ENCODE measurements at places on chromosomes 7 and 10.

DNA sequence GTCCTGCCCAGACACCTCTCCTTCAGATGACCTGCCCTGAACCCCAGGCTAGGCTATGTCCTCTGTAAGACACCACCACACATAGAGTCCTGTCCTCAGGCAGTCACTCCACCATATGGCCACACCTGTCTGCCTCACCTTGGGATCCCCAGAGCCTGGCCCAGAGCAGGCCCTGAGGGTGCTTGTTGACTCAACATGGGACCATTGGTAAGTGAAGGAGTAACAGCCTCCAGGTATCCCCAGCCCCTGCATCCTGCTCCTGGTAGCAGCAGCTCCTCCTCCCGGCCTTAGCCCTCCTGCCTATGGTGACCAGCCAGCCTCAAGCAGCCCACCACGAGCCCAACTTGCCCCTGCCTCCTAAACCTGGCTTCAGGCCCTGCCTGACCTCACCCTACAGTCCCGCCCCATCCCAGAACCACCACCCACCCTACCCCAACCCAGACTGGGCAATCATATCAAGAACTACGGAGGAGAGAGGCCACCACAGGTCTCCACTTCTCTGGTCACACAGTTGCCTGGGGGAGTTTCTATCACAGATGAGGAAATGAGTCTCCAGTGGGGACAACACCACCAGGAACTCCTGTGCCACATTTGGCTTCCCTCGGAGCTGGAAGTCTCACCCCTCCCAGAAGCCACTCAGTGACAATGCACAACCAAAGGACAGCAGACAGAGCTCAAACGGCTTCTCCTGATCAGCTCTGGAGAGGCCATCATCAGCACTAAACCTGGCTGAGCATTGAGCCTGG lies 136.6 kb downstream of the GRID1 start:
- no peak for DNase-seq

GRCh38 chr10:43039624-43040481 lies 37.0 kb upstream of the RET start:
- DNase-seq = no peak

DNA sequence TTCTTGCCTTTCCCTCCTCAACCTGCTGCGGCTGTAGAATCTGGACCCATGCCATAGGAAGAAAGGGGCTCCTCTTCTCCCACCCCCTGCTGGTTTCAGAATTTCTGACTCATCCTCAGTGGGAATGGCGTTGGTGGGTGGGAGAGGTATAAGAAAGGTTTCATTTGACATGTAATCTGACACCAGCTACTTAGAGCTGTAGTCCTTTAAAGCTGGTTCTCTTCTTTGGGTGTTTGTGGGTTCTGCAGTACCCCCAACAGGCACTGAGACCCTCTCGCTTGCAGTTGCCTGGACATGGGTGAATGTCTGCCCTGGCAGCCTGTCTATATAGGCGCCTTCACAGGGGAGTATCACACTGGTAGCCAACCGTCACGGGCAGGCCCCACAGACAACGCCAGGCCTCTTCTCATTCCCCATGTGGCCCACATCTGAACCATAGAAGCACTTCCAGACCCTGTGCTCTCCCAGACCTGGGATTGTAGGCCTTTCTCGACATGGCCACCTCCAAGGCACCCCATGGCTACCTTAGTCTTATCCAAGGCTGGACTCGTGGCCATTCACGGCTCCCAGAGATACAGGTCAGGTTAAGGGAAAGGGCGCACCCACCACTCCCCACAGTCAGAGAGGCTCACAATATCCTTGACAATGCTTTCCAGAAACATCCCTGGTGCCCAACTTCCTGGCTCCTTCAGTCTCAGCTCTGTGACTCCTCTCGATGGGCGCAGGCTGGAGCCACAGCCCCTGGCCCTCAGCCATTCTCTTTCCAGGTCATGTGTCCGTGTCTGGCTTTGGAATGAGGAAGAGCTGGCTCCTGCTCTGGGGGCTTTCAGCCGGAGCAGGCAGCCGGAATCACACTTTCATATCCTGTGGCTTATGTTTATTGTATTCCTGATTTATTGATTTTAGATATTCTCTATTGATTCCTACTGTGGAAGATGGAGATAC lies 17.5 kb downstream of the ZNF862 start:
- no peak for DNase-seq

- no peak for DNase-seq
Measured at GRCh38 chr7:128247108-128247507, 6.0 kb downstream of the LEP start.

DNA sequence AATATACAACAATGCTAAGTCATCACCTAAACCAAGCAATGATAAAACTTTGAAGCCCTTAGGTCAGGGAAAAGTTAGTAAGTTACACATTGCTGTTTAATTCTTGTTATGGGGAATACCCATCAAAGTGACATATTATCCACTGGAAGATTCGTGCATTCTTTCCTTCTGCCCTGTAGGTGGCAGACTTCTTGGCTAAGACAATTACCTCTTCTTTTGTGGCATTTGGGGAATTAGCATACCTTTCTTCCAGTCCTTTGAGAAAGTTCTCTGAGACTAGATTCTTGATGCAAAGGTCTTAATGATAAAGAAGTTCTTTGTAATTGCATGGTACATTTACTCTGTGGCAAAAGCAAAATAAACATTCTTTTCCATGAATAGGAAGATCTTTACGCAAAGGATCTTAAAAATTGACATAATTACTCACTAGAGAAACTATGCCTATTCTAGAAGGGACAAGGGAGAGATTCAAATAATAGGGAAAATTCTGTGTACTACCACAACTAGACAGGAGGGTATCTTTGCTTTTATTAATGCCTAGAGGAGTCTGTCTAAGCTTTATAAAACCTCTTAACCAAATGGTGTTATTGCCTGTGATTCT lies 395.9 kb downstream of the GRM8 start:
- DNase-seq = no peak

DNA sequence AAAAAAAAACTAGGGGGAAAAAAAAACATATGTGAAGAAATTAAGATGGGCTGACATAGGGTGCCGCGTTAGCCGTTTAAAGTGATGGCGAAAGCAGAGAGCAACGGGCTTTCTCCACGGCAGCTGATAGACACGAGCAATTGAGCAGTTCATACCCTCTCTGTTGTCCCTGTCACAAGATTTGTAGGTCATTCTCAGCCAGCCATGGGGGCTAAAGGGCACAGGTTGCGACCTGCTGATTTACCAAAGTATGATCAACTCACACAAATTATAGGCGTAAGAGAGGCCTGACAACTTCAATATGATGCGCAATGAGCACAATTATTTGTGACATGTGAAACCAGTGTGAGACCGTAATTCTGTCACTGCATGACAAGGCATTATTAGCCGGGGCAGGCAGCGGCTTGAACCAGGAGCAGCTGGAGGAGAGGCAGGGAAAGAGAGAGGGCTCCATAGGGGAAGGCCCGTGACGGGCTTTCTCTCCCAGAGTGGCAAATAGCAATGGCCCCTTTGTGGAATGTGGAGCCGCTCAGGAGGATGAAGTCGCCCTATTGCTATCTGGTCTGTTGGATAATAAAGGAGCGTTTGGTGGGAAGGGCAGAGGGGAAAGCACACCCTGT lies 195.1 kb upstream of the HABP2 start:
- DNase-seq = no peak

GRCh38 chr10:78891741-78892140 lies 177.0 kb upstream of the ZMIZ1 start:
- DNase-seq = no peak

DNA sequence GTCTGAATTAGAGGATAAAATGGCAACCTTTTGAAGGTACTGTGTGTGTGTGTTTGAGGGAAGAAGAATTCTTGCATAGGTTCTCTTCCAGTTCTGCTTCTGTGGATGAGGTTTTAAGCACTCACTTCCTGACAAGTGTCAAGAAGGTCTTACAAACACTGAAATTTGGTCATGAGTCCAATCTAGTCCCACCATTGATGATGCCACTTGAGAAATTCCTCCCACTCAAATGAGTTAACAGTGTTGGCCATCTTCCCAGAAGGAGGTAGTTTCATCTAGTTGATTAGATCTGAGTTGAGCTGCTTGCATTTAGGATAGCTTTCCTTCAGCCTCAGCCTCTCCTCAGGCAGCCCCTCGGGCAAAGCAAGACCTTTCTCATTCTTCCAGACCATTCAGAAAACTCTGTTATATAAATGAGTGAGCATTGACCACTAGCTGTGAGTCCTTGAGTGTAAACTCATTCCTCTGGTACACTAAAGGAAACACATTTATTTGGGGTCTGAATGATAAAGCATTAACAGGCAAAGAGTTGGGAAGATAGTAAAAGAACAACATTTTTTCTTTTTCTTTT lies 189.5 kb downstream of the TRIL start:
- no peak for DNase-seq

GRCh38 chr10:66698069-66698468 lies 227.8 kb upstream of the LRRTM3 start:
- DNase-seq = no peak

- no peak for DNase-seq
Measured at GRCh38 chr10:126272526-126272925, 115.8 kb downstream of the ADAM12 start.

DNA sequence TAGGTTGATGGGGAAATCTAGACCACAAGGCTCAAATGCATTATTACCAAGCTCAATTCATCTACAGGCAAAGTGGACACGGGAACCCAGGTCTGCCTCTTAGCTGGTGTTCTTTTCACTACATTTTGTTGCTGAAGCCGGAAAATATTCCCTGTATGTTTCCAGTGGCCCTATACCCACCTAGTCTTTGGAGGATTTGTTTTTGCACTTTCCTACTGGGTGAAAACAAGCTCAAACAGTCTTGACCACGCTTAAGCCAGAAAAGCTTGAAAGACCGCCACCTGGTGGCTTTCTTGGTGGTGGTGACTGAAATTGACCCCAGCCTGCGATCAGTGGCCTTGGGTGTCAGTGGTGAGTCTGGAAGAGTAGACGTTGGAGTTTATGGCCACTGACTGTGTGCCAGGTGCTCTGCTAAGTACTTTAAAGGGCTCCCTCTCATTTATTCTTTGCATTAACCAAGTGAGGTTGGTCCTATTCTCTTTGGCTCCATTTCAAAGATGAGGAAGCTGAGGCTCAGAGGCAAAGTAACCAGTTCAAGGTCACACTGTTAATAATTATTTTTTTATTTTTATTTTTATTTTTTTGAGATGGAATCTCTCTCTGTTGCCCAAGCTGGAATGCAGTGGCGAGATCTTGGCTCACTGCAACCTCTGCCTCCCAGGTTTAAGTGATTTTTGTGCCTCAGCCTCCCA lies 11.1 kb upstream of the CRTAC1 start:
- no peak for DNase-seq

- no peak for DNase-seq
Measured at GRCh38 chr10:96188916-96189315, 58.8 kb downstream of the ZNF518A start.

GRCh38 chr10:101367569-101368453 lies 13.8 kb downstream of the BTRC start:
- DNase-seq = no peak

DNA sequence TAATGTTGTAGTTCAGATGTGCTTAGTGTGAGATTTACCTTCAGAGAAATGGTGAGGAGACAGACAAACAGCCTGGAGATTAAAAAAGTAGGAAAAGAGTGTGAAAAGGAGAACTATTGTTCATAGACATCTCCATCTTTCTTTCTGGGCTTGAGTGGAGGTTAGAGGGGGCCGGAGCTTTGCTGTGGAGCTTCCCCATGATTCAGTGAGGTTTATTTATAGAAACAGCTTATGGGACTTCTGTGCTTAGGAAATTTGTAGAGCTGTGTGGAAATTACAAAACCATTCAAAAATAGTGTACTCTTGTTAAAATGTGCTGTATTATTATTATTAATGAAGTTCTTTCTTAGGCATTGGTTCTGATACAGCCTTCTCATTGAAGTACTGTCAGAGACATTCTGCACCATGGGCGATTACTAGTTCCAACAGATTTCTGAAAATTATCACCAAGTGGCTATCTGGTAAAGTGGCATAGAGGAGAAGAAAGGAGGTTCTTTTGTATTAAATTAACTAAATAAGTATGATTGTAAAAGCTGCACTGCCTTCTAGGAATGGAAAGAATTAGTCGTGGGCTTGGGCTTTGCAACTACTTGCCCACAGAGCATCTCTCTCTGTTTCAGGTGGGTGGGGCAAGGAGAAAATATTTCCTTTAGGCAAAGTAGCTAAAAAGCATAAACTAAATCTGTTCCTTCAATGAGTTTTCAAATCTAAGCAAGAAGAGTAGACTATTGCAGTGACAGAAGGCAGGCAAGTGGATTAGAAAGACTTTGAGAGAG lies 8.7 kb upstream of the TCAF1 start:
- DNase-seq = no peak

- no peak for DNase-seq
Measured at GRCh38 chr7:1666823-1667565, 3.1 kb upstream of the ELFN1 start.

DNA sequence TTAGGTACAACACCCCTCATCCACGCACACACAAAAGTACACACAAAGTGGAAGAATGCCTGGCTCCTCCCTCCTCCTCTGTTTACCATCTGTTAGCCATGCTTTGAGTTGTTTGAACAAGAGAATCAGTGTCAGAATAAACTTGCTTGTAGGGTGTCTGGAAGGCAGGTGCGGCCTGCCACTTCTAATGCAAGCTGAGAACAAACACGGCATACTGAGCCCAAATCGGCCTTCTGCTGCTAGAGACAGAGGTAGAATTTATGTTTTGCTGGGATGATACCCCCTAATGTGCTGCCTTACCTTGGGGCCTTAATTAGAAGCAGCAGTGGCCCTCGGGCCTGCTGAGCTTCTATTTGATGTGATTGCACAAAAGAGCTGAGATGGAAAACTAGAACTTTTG lies 24.9 kb upstream of the FAM180A start:
- DNase-seq = no peak

DNA sequence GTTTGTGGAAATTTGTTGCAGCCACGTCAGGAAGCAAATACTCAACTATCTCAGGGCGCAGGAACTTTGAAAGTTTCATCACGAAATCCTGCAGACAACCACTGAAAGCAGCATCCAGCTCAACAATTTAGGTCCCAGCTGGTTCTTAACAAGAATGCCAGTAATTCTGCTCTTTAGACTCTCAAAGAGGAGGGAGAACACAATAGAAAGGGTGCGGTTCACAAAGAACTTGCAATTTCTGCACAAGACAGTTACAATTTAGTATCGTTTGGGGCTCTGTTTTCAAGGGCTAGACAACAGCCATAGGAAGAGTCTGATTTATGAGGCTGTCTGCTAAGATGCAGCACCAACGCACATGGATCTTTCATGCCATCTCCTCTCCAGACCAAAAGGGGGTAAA lies 223.1 kb downstream of the FGFR2 start:
- no peak for DNase-seq

DNA sequence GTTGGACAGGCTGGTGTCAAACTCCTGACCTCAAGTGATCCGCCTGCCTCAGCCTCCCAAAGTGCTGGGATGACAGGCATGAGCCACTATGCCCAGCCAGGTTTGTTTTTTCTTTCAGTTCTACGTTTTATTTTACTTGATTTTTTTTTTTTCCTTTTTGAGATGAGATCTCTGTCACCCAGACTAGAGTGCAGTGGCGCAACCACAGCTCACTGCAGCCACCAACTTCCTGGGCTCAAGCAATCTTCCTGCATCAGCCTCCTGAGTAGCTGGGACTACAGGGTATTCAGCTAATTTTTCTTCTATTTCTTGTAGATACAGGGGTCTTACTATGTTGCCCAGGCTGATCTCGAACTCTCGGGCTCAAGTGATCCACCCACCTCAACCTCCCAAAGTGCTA lies 24.3 kb downstream of the GDI2 start:
- no peak for DNase-seq

- DNase-seq = no peak
Measured at GRCh38 chr7:77525231-77525630, 11.9 kb upstream of the PTPN12 start.

- no peak for DNase-seq
Measured at GRCh38 chr7:44974549-44974948, 4.3 kb downstream of the MYO1G start.

GRCh38 chr10:86443936-86444335 lies 77.3 kb upstream of the GRID1 start:
- DNase-seq = no peak

All from stimulated activated CD4-positive, alpha-beta T cell treated with anti-CD3 and anti-CD28 coated beads, Interleukin-12 subunit alpha, Interleukin-12 subunit beta, amount 100 ng/mL, for 24 hours (primary cell).